ENCODE measurements at places on chromosomes 7 and 10. TPM values are rescaled to one million over a fixed set of nuclear protein-coding genes. Genes with fewer than 3 reads are reported as not detected.

- DNase-seq, result no peak
Observed at GRCh38 chr7:116911801-116912200, 41.5 kb upstream of the ST7 start.

GRCh38 chr7:51850126-51850525, 533.5 kb upstream of the COBL start:
- no peak for DNase-seq

GRCh38 chr10:117539361-117539773, 3.2 kb upstream of the EMX2 start:
- DNase-seq, result no peak

FAM25G gene
- not detected for total RNA-seq

RHOBTB1 gene
- total RNA-seq, result 9.5 TPM
